ENCODE measurements at places on chromosomes 7 and 10. TPM values are rescaled to one million over a fixed set of nuclear protein-coding genes. Genes with fewer than 3 reads are reported as not detected.

The OPALIN gene
- not detected for total RNA-seq

DNA sequence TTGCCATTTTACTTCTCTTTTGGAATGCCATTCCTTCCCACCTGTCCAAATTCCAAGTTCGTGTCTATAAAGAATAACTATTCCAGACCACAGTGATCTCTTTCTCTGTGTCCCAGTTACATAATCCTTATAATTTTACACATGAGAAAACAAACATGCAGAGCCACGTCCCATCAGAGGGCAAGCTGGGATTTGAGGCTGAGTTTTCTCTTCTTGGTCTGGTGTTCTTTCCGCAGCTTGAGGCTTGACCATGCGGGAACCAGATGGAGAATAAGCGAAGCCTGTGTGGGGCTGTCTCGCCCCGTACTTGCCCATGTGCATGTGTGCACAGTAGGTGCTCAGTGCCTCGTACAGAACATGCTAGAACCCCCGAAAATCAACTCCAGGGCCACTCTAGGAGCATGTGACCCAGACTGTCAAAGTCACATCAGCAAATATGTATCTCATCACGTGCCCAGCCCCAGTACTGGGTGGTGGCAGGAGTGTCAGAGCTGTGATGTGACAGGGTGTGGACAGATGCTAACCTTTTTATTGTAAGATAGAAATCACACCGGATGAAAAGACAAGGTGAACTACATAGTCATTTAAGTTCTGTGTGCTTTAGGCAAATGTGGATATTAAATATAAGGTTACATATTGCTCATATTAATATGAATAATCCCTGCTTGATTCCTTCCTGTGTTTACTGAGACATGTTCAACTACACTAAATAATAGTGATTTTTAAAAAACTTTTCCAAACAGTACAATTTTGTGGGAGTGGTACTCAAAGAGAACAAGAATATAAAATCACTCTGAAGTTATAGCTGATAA lies 3.2 kb downstream of the INSIG1 start:
- peaks cover 39% of the 10 kb centered on the region for H3K4me1 ChIP-seq
- H3K27ac ChIP-seq: no peak overlapping the region
- H3K4me3 ChIP-seq: no peak overlapping the region
- DNase-seq: no peak

DNA sequence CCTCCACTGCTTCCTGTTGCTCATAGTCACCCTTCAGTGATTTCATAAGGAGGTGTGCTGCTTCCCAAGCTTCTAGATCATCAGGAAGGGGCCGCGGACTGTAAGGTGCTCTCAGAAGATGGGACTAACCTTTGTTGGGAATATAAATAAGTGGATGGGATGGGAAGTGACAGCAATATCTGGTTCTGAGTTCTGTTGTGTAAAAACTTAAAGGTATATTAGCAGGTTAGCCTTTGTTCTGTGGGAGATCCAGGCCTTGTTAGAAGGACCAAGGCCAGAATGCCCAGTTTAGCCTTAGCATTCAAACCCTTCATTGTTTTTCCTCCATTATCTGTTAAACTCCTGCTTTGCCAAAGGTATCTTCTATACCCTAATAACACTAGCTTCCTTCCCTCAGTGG lies 12.4 kb downstream of the BUB3 start:
- H3K27me3 ChIP-seq: no peaks in the 10 kb centered on the region
- DNase-seq: no peak
- no peak overlapping the region for H3K27ac ChIP-seq
- no peaks in the 10 kb centered on the region for H3K4me1 ChIP-seq

- H3K4me1 ChIP-seq: no peaks in the 10 kb centered on the region
- no peak overlapping the region for H3K27ac ChIP-seq
- no peaks in the 10 kb centered on the region for H3K27me3 ChIP-seq
- no peaks in the 10 kb centered on the region for H3K36me3 ChIP-seq
Measured at GRCh38 chr7:110894111-110894510, 196.8 kb upstream of the LRRN3 start.

The FEZF1 gene
- not detected for total RNA-seq

- no peaks in the 10 kb centered on the region for H3K36me3 ChIP-seq
- no peak overlapping the region for H3K27ac ChIP-seq
- peaks cover 22% of the 10 kb centered on the region for H3K4me1 ChIP-seq
- no peak overlapping the region for H3K4me3 ChIP-seq
Measured at GRCh38 chr10:95815133-95815532, 59.2 kb downstream of the ENTPD1 start.

DNA sequence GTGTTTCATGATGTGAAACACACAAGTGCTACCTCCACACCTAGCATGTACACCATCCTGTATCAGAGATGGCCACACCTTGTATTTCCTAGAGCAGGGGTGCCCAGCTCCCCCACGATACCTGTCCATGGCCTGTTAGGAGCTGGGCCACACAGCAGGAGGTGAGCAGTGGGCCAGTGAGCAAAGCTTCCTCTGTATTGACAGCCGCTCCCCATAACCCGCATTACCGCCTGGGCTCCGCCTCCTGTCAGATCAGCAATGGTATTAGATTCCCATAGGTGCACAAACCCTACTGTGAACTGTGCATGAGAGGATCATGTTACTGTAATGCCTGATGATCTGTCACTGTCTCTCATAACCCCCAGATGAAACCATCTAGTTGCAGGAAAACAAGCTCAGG lies 145.6 kb upstream of the RNF32 start:
- H3K36me3 ChIP-seq: no peaks in the 10 kb centered on the region
- peak; percentile 27 for DNase-seq
- H3K27ac ChIP-seq: no peak overlapping the region
- H3K27me3 ChIP-seq: peaks cover 98% of the 10 kb centered on the region
